ENCODE measurements at places on chromosomes 6 and 20.
A peak's percentile ranks its signal among the peaks of the same experiment; 100 is the strongest.

DNA sequence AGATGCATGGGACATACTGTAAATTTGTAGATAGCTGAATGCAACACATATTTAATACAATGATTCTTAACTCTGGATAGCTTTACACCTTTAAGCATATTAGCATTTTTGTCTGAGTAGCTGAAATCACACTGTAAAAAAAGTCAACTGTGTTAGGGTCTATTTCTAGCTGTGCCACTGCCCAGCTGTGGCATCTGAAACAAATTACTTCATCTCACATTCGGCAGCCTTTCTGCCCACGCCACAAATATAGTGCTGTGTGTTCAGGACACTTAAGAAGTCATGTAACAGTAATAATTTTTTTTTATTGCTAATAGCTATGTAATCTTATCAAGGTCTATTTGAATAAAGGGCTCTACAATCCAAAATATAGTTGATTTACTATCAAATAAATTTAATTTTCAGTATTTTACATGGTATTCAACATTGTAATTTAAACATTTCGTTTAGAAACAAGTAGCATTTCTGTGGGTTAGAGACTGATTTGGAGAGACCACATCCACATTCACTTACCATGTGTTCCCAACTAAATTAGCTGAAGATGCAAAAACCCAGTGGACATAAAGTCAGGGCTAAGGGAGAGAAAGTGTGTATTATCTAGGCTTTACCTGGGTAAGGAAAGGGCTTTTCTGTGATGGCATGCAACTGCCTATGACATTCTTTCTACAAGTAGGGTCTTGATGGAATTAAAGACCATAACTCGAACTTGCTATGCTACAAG, 276.7 kb downstream of the PLCB1 start:
- DNase-seq, result no peak

GRCh38 chr20:48725555-48725991, 102.2 kb downstream of the PREX1 start:
- DNase-seq, result no peak

DNA sequence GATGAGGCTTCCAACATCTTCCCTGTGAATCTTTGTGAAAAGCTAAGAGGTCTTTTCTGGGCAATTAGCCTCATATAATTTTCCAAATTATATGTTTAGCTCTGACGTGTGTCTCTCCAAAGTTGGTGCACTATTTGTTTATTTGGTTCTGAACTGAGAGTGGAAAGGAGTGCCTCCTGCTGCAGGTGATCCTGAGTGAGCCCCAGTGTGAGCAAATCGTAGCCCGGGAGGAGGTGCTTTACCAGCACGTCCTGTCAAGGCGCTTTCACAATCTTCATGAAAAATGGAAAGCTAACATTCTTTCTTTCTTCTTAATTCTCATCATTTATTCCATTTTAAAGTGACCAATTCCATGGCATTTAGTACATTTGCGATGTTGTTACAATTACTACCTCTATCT, 231.9 kb downstream of the BMP2 start:
- DNase-seq, result no peak

- DNase-seq, result no peak
Measured at GRCh38 chr20:5061213-5061612, 58.5 kb downstream of the PCNA start.

DNA sequence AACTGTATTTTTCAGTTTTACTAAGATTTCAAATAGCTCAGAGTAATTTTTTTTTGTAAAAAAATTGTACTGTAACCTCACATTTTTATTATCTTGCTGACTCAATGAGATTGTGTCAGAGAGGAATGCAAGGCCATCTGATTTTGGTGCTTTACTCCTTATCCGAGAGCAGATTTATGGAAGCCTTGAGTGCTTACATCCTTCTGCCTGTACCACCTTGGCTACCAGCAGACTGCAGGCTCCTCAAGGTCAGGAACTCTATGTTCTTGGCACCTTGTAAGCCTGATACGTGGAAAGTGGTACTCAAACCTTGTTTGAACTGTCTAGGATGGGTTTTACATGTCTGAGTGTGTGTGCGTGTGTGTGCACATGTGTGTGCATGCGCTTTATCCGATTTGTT, 80.1 kb upstream of the MLIP start:
- DNase-seq, result no peak

- DNase-seq, result no peak
Measured at GRCh38 chr6:4388675-4389074, 253.3 kb upstream of the ECI2 start.

DNA sequence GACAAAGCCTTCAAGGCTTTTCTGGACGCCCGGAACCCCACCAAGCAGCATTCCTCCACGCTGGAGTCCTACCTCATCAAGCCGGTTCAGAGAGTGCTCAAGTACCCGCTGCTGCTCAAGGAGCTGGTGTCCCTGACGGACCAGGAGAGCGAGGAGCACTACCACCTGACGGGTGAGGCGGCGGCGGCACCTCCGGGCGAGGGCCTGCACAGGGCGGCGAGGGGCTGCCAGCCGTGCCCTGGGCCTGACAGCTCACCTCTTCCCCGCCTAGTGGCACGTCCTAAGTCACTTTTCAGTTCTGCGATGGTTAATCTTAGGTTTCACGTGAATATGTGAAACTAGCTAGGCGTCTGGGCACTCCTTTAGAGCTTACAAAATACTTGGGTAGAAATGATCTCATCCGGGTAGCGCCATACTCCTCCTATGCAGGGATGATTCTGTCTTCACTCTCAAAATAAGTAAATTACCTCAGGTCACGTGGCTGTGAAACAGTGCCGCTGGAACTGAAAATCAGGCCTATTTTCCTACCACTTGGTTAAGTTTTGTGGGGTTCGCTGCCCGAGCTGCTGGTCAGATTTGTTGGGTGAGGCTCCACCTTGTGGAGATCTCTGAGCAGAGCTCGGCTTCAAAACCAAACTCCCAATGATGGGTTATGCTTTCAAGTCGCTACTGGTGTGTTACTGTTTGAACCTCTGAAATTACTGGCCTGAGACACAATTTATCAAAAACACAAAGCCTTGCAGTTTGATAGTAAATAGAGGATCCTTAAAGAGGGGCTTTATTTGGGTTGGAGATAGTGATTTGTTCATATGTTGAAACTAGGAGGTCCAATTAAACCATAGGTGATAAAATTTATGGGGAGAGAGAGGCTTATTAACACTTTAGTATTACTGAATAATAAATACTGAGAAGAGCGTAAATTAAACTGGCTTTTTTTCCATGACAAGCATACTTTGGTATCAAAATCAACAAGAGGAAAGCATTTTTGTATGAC, 15.5 kb upstream of the CLDN20 start:
- peak; percentile 51 for DNase-seq

DNA sequence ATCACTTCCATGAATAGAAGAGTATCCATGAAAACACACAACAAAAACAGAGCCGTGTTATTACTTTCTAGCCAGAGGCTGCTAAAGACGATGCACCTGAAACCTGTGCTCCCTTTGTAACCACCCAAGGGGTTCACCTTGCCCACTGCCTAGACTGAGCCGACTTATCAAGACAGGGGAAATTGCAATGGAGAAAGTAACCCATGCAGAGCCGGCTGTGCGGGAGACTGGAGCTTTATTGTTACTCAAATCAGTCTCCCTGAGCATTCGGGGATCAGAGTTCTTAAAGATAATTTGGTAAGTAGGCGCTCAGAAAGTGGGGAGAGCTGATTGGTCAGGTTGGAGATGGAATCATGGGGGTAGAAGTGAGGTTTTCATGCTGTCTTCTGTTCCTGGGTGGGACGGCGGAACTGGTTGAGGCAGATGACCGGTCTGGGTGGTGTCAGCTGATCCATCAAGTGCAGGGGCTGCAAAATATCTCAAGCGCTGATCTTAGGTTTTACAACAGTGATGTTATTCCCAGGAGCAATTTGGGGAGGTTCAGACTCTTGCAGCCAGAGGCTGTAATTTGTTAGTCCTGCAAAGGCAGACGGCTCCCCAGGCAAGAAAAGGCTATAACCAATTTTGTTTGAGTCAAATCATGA, 366.6 kb downstream of the PREX1 start:
- no peak for DNase-seq

- no peak for DNase-seq
Measured at GRCh38 chr20:41428285-41428684, 61.7 kb upstream of the EMILIN3 start.

DNA sequence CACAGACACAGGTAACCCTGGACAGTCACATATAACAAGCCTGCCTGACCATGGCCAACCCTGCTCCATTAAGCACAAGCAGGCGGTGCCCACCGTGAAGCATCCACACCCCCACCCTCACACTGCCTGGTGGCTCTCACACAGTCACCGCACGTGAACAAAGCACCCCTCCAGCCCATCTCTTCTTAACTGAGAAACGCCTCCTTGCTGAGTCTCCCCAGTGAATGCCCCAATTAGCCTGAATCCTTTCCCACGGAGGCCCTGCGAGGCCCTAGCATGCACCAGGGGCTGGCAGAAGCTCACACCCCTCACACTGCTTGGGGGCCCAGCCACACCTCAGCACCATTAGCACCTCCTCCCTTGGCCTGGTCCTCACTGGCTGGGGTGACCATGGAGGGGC, 72.3 kb downstream of the GRM4 start:
- no peak for DNase-seq

DNA sequence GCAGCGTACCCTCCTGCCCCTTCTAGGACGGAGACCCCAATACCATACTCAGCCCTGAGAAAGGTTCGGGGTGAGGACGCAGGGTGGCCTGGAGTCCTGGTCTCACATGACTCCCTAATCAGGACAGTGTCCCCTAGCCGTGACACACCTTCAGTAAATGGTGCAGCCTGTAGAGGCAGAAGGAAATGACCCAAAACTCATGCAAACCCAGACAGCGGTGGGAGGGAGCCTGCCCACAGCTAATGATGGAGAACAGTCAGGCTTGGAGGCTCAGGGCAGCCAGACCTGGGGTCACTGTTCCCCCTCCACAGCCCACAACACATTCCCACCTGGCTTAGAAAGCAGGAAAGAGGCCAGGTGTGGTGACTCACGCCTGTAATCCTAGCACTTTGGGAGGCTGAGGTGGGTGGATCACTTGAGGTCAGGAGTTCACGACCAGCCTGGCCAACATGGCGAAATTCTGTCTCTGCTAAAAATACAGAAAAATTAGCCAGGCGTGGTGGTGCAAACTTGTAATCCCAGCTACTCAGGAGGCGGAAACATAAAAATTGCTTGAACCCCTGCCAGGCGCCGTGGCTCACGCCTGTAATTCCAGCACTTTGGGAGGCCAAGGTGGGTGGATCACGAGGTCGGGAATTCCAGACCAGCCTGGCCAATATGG, 8.8 kb upstream of the HMGA1 start:
- DNase-seq, result no peak

Measured in HuH-7 (cell line).